Adrenal gland (tissue), 19 donors: ENCODE measurements at places on chromosomes 2 and 18. TPM values are rescaled to one million over a fixed set of nuclear protein-coding genes. Genes with fewer than 3 reads are reported as not detected.

AAMP gene
- total RNA-seq, result 133 TPM

DNER gene
- 309 TPM for total RNA-seq

FEV gene
- 1.2 TPM for total RNA-seq

GRCh38 chr2:236644502-236644911, 74.9 kb downstream of the ACKR3 start:
- H3K4me1 ChIP-seq, result no peaks in the 10 kb centered on the region
- no peaks in the 10 kb centered on the region for H3K36me3 ChIP-seq
- H3K27ac ChIP-seq, result no peak overlapping the region
- no peak for DNase-seq
- H3K4me3 ChIP-seq, result no peak overlapping the region

GRCh38 chr18:48500517-48500916, 38.3 kb upstream of the CTIF start:
- no peaks in the 10 kb centered on the region for H3K27me3 ChIP-seq
- H3K4me1 ChIP-seq, result no peaks in the 10 kb centered on the region
- DNase-seq, result no peak
- no peak overlapping the region for H3K27ac ChIP-seq
- no peaks in the 10 kb centered on the region for H3K36me3 ChIP-seq

DNA sequence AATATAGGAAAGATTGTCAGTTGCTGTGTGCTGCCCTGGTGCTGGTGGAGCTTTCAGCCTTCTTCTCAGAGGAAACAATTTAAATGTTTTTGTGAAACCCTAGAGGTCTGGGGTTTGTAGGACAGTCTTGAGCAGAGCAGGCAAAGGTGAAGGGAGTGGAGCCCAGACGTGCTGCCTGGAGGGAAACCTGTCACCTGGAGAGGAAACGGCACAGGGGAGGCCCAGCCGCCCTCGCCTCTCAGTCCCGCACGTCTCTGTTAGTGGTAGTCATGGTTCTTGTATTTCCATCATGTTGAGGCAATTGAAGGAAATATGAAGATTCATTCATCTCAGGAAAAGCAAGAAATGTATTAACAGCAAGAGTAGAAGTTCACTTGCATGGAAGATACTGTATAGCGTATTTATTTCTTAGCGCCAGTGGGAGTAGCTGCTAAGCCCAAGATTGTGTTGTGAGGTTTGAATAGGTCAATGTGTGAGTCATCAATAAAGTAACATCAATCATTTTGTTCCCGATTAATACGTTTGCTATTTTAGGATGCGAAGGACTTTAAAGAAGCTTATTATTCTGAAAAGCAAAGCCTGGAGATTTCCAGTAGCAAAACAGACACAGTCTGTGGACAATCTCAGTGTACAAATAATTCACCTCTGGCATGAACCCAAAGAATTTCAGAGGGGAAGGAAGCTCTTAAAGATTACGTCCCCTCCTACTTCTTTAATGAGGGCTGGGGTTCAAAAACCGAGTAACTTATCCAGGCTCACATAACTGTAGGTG, 70.4 kb downstream of the LRRFIP1 start:
- H3K4me3 ChIP-seq, result no peak overlapping the region
- peak; percentile 54 for DNase-seq
- no peaks in the 10 kb centered on the region for H3K36me3 ChIP-seq
- H3K4me1 ChIP-seq, result peaks cover 58% of the 10 kb centered on the region
- H3K27me3 ChIP-seq, result no peaks in the 10 kb centered on the region
